Putamen (tissue), 1 donor: ENCODE measurements at places on chromosomes 12 and 14.

DNA sequence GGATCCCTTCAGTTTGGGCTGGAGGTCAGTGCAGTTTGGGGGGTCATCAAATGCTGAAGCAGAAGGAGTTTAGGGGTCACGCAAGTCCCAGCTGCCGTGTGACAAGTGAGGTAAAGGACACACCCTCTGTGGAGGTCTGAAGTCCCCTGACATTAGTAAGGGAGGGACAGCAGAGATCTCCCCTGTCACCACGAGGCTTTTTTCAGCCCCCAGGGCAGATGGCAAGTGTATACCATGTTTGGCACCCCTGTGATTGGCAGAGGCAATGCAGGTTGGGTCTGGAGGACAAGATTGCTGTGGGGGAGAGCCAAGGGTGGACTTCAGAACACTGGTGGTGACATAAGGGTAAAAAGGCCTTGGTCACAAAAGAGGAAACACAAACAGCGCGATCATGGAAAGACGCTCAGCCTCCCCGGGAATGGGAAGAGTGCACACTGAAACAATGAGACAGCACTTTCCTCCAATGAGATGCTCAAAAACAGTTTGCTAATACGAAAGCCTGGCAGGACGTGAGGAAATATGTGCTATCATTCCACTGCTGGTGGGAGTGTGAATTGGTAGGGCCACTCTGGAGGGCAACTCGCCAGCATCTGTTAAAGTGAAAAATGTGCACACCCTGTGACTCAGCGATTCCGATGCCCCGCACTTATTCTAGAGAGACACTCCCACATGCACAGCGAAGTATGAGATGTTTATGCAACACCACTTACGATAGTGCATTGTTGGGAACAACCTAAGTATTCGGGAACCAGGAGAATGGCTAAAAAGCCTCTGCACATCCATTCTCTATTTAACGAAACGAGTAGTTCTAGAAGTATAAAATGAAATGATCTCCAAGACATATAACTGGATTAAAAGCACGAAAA is 14.4 kb upstream of the CD27 start:
- peak; percentile 49 for DNase-seq

DNA sequence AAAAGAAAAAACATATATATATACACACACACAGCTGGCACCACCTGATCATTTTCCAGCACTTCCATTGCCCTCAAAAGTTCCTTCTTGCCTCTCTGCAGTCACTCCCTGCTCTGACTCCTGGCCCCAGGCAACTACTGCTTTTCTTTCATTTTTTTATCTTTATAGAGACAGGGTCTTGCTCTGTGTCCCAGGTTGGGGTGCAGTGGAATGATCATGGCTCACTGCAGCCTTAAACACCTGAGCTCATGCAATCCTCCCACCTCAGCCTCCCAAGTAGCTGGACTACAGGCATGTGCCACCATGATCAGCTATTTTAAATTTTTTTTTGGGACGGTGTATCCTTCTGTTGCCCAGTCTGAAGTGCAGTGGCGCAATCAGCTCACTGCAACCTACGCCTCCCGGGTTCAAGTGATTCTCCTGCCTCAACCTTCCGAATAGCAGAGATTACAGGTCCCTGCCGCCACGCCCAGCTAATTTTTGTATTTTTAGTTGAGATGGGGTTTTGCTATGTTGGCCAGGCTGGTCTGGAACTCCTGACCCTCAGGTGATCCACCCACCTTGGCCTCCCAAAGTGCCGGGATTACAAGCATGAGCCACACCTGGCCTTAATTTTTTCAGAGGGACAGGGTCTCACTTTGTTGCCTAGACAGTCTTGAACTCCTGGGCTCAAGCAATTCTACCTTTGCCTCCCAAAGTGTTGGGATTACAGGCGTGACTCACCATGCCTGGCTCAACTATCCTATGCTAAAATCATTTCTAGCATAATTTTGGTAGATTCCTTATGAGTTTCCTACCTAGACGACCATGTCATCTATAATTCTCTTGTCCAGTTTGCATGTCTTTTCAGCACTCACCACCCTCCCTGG is 7.8 kb downstream of the HSP90AA1 start:
- DNase-seq, result no peak

DNA sequence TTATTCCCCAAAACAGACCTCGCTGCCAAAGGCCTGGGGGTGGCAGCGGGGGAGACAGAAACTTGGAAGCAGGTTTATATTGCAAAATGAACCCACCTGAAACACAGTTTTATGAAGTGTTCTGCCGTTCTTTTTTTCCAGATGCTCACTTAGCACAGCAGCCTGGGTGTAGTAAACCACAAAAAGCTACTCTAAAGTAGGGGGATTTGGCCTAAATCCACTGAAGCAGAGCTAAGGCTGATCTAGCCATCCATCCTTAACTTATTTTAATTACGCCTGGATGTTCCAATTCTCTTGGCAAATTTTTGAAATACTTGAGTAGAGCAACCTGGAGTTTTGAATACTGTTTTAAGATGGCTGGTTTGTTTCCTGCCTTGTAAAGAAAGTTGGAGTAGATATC is 121.2 kb downstream of the GPR135 start:
- DNase-seq, result no peak

DNA sequence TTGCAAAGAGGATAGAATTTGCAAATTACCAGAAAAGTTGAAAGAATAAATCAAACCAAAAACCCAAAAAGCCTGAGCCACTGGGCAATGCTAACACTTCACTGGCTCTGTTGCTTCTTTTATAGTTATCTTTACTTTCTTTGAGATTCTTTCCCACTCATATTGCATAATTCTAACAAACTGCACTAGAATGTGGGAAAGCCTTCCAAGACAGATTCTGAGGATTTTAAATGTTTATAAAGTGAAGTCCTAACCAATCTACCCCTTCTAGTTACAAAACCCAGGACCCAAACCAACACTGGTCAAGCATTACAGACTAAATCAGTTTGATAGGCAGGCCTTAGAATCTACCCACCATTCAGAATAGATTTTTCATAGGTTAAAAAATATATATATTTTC is 150.9 kb downstream of the MED13L start:
- no peak for DNase-seq

GRCh38 chr14:89469210-89470198 is 52.5 kb upstream of the FOXN3 start:
- no peak for DNase-seq

GRCh38 chr12:111450676-111451075 is 45.0 kb downstream of the SH2B3 start:
- no peak for DNase-seq

DNA sequence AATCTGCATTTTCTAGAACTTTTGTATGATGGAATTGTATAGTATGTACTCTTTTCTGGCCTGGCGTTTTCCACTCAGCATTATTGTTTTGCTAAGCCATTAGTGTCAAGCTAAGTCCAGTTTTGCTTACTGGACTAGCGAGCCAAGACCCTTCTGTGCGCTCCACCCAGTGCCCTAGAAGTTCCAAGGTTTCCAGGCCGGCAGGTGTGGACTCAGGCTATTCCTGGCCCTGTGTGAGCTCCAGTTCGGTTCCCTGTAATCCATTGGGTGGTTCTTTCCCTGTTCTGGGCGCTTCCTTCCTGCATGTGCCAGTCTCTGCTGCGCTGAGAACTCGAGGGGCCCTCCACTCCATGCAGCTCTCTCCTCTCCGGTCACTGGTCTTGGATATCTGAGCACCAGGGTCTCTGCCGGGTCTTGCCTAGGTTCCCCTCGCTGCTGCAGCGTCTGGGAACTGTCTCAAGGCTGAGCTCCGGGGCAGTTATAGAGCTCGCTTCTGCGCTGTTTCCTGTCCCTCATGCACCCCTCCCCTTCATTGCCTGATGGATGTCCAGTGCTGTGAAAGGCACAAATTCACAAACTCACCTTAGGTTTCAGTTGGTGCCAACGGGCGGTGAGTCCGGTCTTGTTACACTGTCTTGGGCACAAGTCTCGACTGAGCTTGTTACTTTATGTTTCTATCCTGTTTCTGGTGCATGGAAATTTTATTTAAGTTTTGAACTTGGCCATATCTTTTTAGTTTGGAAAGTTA is 100.8 kb downstream of the ADGRD1 start:
- DNase-seq, result no peak

DNA sequence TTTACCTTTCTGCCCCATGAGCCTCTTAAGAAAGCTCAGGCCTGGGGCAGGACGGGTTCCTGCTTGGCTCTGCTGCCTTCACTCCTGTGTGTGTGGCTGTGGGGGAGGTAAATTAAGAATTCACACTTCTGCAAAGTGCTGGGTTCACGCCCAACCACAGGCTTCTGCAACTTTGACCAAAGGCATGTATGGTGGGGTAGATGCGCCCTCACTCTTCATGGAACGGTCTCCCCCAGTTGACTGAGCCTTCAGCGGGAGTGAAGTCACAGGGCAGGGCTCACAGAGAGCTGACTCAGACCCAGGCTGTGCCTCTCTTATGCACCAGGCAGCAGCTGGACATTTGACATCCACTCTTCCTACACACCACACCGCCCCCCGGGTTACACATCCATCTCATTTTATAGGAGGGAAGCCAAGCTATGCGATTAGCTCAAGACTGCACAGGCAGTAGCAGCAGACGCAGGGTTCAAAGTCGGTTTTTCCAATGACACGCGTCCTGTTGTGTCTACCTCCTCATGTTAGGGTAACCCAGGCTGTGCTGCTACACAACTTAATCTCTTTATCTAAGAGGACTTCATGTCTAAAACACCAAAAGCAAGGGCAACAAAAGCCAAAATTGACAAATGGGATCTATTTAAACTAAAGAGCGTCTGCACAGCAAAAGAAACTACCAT is 15.4 kb upstream of the BCL11B start:
- DNase-seq, result no peak

GRCh38 chr12:124371366-124371765 is 76.5 kb downstream of the RFLNA start:
- DNase-seq, result no peak
